ENCODE measurements at places on chromosomes 7 and 10.

DNA sequence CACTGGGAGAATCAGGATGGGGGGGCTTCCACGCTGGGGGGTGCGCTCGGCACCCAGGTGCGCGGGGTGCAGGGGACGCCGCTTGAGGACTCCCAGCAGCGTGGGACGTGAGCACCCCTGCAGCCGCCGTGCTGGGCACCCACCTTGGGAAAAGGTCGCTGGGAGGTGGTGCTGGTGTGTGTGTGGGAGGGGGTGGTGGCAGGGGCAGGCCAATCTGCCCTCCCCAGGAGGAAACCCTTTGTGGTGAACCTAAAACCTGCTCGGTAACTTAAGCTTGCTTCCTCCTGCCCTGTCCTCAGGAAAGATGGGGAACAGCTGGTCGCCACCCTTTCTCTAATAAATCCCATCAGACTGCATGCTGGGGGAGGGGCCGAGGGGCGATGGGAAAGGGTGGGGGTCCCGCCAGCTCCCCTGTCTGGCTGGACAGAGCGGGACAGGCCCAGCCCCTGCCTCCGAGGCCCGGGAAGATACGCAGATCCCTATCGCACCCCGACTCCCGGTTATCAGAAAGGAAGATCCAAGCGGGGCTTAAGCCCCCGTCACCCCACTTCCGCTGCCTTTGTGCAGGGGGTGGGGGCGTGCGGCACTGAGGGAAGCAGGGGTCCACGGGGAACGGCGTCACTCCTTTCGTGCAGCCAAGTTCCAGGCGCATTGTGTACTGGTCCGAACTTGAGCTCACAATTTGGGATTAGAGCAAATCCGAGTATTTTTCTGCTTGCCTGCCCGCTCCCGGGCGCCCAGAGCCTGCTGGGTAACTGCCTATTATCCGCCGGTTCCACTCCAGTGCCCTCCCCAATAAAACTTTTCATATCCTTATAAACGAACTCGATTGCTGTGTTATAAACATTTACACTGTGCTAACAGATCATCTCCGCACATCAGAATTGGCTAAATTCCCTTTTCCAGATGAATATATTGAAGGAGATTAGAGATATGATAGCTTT lies 64.6 kb downstream of the UNCX start:
- DNase-seq: no peak

DNA sequence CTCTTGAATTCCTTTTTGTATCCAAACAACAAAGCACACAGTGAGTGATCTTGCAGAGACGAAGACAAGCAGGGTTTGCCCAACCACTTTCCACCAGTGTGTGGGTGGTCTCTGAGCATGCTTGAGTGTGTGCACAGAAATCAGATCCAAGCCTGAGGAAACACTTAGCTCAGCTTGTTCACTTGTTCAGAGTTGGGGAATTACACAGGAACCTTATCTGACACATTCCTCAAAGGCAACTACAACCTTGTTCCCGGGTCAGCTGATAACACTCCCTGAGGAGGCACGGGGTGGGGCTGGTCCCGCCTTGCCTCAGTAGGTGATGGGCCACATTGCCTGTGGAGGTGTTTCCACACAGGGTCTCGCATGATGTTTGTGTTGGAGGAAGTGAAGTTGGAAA lies 216.9 kb downstream of the DYNC1I1 start:
- peak; percentile 63 for DNase-seq

- no peak for DNase-seq
Observed at GRCh38 chr10:74103560-74104258, 46.9 kb downstream of the AP3M1 start.

DNA sequence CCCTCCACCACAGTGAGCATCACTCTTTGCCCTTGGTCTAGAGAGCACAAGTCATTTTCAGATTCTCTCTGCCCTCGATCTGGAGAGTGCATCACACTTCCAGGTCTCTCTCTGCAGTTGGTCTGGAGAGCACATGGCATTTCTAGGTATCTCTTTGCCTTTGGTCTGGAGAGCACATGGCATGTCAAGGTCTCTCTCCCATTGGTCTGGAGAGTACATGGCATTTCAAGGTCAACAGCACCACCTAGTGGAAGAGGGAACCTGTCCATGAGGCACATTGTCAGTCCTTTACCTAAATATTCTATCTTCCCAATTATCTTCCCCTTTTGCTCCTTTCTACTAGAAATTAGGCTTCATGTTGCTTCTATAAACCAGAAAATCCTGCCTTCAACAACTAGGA lies 1139.4 kb downstream of the XPNPEP1 start:
- peak; percentile 49 for DNase-seq

DNA sequence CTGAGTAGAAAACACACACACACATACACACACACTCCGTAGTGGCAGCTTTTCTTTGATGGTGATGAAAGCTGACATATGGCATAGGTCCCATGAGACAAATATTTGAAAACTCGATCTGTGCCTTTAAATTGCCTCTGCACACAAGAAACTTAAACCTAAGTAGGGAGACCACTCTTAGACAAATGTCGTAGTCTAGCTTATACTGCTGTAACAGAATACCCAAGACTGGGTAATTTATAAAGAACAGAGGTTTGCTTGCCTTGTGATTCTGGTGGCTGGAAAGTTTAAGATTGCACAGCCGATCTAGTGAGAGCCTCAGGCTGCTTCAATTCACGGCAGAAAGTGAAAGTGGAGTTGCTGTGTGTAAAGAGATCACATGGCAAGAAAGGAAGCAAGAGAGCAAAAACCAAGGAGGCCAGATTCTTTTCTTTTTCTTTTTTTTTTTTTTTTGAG lies 489.4 kb upstream of the SORCS1 start:
- no peak for DNase-seq

Data from Caco-2 (cell line).